ENCODE measurements at places on chromosomes 12 and 14.

- DNase-seq: no peak
These were observed 2.4 kb downstream of the STAB2 start for GRCh38 chr12:103589517-103589916.

- DNase-seq: no peak
These were observed 4.8 kb upstream of the GLT8D2 start for GRCh38 chr12:104054681-104055346.

DNA sequence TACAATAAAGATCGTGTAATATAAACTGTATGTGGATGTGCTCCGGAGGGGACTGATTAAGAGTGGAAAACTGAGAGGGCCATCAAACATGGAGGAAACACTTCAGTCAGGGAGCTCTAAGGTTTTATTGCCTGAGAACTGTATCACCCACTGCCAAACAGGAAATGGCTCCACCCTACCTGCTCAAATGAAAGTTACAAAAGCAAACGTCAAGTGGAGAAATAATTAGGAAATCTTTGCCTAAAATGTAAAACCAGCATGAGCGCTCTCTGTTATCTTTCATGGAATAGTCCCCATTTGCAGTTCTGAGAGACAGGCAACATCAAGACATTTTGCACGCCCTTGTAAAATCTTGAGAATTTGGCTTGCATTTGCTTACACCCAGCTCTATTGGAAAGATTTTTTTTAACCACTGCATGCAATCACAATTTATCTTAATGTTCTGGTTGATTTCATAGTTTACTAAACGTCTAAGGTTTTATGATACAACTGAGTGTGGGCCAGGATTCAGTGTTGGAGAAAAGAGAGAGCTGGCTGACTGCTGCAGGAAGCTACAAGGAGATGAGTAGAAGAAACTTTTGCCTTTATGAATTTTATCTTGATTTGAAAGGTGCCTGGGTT is 344.0 kb upstream of the PRICKLE1 start:
- no peak for DNase-seq

DNA sequence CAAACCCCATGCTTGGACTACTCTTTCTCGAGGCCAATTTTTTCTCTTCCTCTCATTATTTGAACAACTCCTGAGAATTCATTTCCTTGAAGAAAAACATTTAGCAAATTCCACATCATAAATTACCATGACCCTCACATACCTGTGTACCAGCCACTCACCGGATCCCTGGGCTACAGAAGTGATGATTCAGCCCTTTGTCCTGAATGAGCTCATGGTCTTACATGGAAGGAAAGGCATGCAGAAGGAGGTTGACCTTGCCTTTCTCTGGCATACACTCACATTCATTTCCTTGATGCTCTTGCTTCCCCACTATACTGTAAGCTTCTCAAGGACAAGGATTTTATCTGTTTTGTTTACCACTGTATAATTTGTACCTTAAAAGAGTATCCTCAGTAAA is 191.5 kb downstream of the SLC5A8 start:
- DNase-seq: no peak

DNA sequence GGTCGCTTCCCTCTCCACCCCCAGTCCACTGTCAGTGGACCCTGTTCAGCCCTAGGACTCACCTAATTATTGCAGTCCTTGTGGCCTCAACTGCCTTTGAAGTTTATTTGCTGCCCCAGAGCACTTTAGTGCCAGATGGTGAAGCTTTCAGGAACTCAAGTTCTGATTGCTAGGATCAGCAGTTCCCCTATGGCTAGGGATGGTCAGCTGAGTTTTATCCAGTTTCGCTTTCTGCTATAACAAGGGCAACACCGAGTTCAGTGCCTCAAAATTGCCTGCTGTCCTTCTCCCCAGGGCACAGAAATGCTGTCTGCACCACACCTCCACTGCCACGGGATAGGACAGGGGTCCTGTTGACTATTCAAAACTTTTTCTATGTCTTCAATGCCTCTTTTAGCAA is 295.0 kb downstream of the GPHN start:
- DNase-seq: no peak

GRCh38 chr12:74918291-74918690 is 291.3 kb downstream of the KCNC2 start:
- no peak for DNase-seq

DNA sequence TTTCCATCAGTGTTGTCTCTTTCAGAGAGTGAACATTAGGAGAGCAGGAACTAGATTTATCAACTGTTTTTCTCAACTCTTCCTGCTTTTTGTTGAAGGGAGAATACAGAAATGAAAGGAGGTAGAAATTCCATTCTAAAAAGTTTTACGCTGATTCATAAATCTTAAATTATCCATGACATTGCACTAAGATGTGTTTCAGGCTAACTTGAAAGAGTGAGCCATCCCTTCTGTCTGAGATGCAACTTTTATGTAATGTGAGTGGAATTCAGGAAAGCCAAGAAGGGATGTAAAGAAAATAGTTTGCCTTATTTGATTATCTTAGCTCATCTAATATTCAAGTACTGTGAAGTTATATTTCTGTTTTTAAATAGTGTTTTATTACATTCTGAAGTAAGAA is 349.5 kb upstream of the RGS6 start:
- no peak for DNase-seq

- no peak for DNase-seq
These were observed 236.1 kb upstream of the NPAS3 start for GRCh38 chr14:32702562-32702961.

- DNase-seq: peak; percentile 69
These were observed 1.4 kb upstream of the NPFF start for GRCh38 chr12:53508534-53509170.

GRCh38 chr14:68140806-68141205 is 321.2 kb downstream of the RAD51B start:
- no peak for DNase-seq

GRCh38 chr14:70907176-70907995 is at the start of gene PCNX1:
TSS of gene PCNX1 (plus strand) at chr14:70907459. CDS start at chr14:70907851, 392 bp downstream.
- peak; percentile 83 for DNase-seq

DNA sequence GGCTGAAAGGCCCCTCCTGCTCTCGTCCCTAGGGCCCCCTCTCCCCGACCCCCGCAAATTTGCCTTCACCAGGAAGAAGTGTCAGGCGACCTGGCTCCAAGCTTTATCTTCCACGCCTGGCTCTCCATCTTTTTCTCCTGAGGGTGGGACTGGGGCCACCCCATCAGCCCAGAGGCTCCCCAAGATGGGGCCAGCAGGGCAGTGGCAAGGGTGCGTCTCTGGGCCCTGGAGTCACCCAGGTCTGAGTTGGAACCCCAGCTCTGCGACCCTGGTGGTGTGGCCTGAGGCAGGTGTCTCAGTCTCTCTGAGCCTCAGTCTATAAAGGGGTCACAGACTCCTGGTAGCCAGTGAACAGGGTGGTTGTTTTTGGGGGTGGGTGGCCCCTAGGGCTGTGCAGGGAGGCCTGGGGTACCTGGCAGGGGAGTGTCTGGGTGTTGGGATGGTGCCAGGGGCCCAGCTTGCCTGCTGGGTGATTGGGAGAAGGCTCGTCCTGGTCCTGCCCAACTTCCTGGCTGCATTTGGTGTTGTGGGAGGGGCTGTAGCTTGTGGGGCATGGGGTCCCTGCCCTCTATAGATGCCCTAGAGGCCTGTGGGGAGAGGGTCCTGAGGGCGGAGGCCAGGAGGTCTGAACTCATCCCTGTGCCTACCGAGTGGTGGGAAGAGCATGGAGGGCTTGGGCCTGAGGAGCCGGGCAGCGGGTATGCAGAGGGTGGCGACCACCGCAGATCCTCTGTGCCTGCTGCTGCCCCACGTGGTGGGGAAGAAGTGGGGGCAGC is 7.6 kb downstream of the KIF26A start:
- DNase-seq: no peak

GRCh38 chr12:38919191-38919590 is 13.8 kb upstream of the CPNE8 start:
- no peak for DNase-seq

DNA sequence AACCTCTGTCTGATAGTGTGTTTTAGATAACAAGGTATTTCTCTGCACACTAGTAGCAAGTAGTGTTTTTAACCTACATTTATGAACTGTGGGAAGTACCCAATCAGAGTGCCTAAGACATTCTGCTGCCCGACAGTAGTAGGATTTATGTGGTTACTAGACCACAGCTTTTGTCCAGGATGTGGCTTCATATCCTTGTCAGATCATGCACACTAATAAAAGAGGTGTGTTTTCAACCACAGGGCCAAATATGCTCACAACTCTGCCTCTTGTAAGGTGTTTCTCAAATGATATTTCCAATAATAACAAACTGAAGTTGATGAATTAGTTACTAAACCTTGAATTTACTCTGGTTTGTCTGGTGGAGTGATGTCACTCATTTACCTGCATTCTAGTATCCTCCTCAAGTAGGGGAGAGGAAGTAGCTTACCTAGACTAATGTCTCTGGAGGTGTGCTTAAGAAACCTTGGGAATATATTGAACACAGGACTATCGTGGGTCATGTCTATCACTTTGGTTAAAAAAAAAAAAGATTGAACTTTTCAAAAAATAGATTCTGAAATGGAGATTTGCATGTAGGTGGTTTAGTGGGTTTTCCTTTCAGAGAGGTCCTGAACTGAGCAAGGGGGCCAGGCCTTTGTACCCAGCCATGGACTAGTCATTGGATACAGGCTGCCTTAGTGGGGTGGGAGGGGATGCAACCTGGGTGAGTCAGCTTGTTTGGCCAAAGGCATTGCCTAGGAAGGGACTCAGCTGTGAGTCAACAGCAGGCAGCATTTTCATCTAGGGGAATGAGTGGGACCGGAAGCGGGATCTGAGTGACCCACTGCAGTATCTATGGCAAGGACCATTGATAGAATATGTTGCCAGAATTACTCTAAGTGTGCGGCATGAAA is 14.1 kb downstream of the FBXW8 start:
- peak; percentile 50 for DNase-seq

DNA sequence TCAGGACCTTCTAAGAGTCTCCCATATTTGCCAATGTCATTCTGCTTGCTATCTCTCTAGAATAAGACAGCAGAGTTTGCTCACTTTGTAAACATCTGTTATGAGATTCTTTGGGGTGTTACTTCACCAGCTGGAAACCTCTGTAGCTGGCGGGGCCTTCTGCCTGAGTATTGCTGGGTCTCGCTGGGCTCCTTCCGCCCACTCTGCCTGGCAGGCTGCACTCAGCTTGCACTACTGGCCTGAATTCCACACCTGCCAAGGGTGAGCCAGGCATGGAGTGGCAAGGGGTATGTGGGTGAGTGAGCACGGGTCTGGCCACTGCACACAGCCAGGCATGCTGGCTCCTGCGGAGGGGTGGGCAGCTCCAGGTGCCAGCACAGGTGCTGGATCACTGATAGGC is 267.3 kb upstream of the PDE3A start:
- DNase-seq: no peak

DNA sequence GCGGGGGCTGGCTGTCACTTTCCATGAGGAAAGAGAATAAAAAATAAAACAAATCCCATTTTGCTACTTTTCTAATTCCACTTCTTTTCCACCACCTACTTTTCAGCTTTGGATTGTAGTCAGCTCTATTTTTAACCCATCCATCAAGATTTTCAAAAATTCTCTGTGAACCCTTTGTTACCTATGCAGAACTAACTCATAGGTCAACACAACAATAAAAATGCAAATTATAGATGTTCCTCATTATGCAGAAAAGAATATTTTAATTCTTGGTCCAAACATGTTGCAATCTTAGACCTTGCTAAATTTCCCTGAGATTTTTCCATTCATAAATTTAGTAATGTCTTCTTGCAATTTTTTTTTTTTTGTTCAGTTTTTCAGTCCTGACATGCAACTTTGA is 454.5 kb downstream of the ADAMTS20 start:
- no peak for DNase-seq

DNA sequence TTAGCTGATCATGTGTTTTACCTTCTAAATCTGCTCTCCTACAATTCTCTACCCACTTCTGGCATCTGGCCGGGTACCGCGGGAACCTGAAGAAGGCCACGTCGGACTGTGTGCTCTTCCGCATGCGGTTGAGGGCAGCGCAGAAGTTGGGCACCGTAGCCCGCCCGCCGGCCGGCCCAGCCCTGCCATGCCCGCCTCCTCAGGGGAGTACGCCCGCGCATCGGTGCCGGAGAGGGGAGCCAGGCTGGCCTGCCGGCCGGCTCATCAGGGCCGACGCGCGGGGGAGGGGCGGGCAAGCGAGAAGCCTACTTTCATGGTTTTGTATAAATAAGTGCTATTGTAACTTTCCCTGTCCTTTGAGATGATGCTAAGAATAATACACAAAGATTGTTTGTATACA is 19.9 kb upstream of the ADAMTS20 start:
- DNase-seq: no peak

GRCh38 chr12:41277946-41278267 is 89.8 kb downstream of the PDZRN4 start:
- DNase-seq: no peak

- DNase-seq: no peak
These were observed 272.0 kb downstream of the RPAP3 start for GRCh38 chr12:47433876-47434275.

DNA sequence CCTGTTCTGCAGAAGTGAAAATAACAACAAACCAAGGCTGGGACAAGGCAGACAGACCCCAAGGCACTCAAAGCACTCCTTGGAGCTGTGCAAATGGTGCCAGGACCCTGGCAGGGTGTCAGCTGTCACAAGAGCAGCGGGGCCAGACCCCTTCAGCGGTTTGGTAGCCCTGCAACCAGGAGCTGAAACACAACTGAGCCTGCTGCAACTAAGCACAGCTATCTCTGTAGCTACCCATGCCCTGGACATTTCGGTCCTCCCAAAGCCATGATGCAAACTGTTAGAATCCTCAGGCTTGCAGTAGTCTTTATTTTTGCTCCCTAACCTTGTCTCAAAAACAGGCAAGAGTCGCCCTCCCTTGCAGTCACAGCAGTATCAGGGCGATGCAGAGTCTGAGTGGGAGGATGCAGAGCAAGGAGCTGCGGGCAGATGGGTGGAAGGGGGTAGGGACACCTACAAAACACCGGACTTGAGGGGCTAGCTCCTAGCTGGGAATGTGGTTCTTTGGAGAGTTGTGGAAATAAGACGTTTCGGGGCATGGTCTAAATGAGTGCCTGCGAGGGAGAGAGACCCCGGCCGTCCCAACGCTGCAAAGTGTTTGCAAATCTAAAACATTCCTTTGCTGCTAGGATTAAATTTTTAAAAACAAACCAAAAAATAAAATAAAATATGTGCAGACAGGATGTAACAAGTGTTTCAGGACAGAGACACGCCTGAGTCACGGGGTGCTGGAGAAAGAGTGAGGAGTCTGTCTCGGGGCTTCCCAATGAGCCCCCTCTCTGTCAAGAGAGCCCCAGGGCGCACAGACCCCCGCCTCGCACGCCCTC is 1.0 kb downstream of the NUAK1 start:
- no peak for DNase-seq

DNA sequence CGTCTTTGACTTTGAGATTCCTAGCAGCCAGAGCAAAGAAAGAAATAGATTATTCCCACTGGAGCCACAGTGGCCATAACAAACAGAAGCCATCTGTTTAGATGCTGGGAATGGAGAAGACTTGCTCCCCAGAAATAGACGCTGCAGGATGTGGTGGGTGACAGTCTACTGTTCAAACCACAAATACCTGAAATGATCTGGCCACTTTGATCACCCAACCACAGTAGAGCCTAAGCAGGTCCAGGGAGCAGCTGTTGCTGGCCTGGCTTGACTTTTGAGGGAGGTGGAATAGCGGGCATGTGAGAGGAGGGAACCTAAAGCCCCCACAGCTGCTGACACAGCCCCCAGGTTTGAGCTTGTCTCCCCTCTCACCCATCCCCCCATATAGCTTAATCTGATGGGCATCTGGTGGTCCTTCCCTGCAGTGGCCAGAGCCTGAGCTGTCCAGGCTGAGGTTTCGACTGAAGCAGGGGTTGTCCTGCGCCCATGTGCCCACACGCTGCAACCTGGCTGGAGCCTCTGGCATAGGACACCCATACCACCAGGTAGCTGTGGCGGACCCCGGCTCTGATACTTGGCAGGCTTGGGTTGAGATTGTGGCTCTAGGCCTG is 38.7 kb downstream of the SH2B3 start:
- no peak for DNase-seq

Data from stimulated activated CD8-positive, alpha-beta memory T cell treated with anti-CD3 and anti-CD28 coated beads, Interleukin-15, amount 100 ng/mL, for 48 hours (primary cell).